Foreskin melanocyte (primary cell): ENCODE measurements at places on chromosomes 13 and 19.

GRCh38 chr19:29841559-29842367, 30.0 kb downstream of the CCNE1 start:
- DNase-seq = peak; percentile 76

- DNase-seq = peak; percentile 78
Measured at GRCh38 chr19:46697204-46697960, 19.5 kb downstream of the PRKD2 start.

DNA sequence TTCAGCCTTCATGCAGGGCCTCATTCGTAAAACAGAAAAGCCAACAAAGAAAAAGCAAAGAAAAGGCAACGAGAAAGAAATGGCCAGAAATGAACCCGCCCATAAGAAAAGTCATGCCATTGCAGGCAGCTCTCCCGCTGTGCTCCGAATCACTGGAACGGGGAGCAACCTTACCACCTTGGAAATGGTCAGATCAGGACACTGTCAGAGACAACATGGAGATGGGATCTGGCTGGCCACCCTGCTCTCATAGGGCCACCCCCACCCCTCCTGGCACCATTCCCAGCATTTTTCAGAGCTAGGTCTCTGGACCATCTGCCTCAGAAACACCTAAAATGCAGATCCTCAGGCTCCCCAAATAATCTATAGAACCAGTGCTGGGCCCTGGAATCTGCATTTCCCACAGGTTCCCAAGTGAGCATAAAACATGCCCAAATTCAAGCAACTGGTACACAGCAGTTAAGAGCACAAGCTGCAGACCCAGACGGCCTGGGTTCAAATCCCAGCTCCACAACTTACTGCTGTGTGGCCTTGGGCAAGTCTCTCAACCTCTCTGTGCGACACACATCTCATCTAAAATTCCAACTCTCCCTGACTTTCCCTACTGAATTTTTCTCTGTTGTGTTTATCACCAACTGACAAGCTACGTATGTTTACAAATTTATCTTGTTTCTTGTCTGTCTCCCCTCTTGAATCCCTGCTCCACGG, 151.6 kb downstream of the IER2 start:
- no peak for DNase-seq

DNA sequence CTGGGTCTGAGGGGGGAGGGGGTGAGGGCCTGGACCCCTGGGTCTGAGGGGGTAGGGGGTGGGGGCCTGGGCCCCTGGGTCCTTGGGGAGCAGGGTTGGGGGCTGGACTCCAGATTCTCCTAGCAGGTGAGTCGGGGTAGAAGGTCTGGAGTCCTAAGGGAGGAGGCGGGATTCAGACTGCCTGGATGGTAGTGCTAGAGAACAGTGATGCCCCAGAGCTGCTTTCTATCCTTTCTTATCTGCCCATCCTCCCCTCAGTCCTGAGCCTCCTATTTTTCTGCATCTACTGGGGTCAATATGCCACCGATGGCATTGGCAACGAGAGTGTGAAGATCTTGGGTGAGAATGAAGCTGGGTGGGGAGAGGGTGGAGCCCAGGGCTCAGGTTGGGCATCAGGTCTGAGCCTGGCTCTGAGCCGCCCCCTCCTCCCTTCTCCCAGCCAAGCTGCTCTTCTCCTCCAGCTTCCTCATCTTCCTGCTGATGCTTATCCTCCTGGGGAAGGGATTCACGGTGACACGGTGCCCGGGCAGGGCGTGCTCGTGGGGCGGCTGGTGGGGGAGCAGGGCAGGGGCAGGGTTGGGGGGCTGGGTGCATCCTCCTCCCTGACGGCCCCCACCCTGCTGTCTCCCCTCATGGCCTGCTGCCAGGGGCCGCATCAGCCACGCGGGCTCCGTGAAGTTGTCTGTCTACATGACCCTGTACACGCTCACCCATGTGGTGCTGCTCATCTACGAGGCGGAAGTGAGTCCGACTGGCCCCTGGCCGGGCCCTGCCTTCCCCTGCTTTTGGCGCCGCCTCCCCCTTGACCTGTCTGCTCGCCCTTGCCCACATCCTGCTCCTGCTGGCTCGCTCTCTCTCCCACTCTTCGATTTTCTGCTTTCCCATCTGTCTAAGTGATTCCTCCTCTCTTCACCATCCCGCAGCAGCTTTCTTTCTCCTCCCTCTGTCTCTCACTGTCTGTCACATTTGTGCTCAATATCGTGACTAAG, 3.4 kb downstream of the TMEM145 start:
- DNase-seq = no peak

- peak; percentile 76 for DNase-seq
Measured at GRCh38 chr19:9791552-9792205, 23.1 kb upstream of the ZNF846 start.

DNA sequence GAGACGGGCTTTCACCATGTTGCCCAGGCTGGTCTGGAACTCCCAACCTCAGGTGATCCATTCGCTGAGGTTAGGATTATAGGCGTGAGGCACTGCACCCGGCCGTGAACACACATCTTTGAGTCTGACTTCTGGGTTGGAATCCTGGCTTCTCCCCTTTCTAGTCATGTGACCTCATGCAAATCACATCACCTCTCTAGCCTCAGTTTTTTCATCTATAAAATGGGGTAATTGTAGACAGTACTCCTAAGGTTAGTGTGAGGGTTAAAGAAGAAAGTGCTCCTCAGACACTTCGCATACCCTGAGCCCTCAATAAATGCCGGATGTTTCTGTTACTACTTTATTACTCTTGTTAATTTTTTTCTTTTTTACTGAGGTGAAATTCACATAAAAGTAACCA, 55.4 kb downstream of the KCNC3 start:
- no peak for DNase-seq
